Stimulated activated CD8-positive, alpha-beta memory T cell treated with anti-CD3 and anti-CD28 coated beads, Interleukin-15, amount 100 ng/mL, for 48 hours (primary cell): ENCODE measurements at places on chromosomes 3 and 15.
A peak's percentile ranks its signal among the peaks of the same experiment; 100 is the strongest.

DNA sequence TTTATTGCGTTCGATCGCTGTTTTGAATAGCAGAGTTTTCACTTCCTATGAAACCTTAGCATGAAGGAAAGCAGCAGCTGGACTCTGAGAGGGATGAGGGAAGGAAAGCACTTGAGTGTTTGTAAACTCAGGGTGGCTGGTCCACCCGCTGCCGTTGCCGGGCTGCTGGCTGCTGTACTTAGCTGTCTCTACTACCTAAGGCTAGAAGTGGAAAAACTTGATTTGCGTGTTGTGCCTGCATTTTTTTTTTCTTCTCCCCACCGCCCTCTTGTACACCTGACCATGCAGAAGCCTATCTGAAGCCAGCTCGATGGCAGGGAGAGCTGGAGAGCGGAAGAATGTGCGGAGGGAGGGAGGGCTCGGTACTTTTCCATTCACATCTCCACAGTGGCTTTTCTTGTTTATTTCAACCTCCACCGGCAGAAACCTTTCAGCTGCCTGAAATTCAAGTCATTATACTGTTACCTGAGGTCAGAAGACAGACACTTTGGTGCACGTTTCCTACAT, 4.8 kb upstream of the BCL6 start:
- DNase-seq = no peak

- no peak for DNase-seq
These were observed 749.8 kb upstream of the SGO1 start for GRCh38 chr3:20935791-20936190.

DNA sequence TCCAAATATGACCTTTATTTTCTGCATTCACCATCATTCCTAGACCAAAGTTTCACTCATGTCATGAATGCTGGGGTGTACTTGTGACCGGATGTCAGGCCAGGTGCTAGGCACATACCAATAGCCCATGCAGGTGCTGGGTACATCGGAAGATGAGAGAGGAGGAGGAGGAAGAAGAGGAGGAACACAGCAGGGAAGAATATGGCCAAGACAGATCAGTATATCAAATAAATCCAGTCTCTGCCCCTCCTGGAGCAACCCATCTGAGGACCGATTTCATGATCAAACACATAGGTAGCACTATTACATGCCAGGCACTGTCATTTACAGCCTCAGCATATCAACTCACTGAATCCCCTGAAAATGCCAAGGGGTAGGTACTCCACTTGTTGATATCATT, 3.0 kb upstream of the WNT7A start:
- no peak for DNase-seq

DNA sequence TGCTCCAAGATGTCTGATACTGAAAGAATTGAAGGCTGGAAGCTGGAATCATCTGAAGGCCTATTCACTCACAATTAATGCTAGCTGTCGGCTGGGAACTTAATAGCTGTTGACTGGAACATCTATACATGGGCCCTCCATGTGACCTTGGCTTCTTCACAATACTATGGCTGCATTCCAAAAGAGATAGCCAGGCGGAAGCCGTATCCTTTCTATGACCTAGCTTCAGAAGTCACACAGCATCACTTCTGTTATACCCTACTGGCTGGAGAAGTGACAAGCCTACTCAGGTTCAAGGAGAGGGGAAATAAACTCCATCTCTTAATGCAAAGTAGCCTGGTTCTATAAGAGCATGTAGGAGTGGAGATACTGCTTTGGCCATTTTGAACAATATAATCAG, 50.9 kb upstream of the SPRED1 start:
- no peak for DNase-seq

DNA sequence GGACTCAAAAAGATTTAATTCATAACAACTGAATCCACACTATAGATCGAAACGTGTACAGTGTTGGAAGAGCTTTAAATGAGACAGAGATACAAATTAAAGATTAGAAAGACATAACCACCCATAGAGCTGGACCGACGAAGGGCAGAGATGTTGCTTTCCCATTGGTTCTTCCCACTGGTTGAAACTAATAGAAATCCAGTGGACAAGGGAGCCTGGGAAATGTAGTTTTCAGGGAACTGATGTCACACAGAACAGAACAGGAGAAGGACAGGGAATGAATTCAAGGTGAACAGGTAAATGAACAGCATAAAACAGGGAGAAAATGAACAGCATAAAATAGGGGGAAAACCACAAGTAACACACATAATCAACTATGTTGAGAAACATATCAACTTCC, 328.7 kb downstream of the ZNF621 start:
- no peak for DNase-seq

GRCh38 chr3:187334904-187335303, 33.3 kb upstream of the RTP4 start:
- no peak for DNase-seq

- DNase-seq = peak; percentile 25
These were observed 1003.9 kb upstream of the CFAP20DC start for GRCh38 chr3:60053526-60054265.

DNA sequence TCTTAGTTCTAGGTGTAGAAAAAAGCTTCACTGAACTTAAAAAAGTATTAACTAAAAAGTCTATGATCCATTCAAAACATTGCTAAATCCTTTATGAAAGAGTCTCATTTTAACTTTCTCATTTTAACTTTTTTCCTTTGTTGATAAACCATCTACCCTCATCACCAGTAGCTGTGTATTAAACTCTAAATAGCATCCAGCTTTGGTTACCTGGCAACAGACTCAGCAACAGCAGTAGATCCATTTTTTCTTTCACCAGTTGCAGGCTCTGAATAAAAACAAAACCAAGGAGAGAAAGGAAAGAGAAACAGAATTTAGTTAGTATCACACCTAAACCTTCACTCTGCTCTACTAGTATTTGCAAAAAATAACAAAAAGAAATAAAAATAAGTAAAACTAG, 51.6 kb downstream of the TP53BP1 start:
- DNase-seq = no peak

GRCh38 chr3:44966795-44967278, 9.1 kb downstream of the ZDHHC3 start:
- no peak for DNase-seq

DNA sequence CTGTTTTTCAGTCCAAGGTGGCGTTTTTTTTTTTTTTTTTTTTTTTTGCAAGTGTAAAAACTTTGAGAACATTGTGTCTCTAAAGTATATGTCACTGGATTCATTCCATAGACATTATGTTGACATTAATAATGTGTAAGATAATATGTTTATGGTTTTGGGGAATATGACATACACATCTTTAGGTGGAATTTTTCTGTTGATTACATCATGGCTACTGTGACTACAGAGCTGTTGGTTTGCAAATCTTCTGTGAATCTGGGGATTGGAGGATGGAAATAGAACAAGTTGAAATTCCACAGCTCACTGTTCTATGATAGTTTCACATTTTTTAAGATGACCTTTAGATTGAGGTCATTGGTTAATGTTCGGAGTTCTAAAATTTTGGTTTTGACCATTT, 24.4 kb upstream of the PLSCR2 start:
- no peak for DNase-seq

GRCh38 chr15:56930669-56931313, 12.3 kb downstream of the TCF12 start:
- DNase-seq = no peak

GRCh38 chr15:31333119-31333518, 6.5 kb downstream of the KLF13 start:
- DNase-seq = no peak
